SJSA1 (cell line): ENCODE measurements at places on chromosomes 1 and 21. TPM values are rescaled to one million over a fixed set of nuclear protein-coding genes. Genes with fewer than 3 reads are reported as not detected.

GRCh38 chr1:30162565-30162964 lies 560.8 kb downstream of the MATN1 start:
- peaks cover 12% of the 10 kb centered on the region for H3K27me3 ChIP-seq
- H3K4me1 ChIP-seq, result no peaks in the 10 kb centered on the region
- H3K36me3 ChIP-seq, result no peaks in the 10 kb centered on the region
- DNase-seq, result no peak

Gene SLX9
- total RNA-seq, result 25.5 and 31.6 TPM in 2 replicates

- H3K4me3 ChIP-seq, result no peak overlapping the region
- no peak for DNase-seq
- no peaks in the 10 kb centered on the region for H3K4me1 ChIP-seq
- no peaks in the 10 kb centered on the region for H3K36me3 ChIP-seq
These were observed 8.1 kb upstream of the ACOT7 start for GRCh38 chr1:6401673-6402072.

Gene ADORA3
- total RNA-seq, result not detected in 2 replicates

Gene DMRTA2
- 15.0 and 16.3 TPM in 2 replicates for total RNA-seq

Gene PLA2G5
- total RNA-seq, result not detected in 2 replicates

DNA sequence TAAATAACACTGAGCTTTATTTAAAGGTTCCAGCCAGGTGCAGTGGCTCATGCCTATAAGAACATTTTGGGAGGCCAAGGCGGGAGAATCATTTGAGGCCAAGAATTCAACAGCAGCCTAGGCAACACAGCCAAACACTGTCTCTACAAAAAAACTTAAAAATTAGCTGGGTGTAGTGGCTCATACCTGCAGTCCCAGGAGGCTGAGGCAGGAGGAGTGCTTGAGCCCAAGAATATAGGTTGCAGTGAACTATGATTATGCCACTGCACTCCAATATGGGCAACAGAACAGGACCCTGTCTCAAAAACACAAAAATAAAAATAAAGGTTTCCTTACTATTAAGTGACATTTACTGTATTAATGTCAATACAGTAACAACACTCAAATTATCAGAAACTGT lies 2.1 kb downstream of the TAF12 start:
- H3K27me3 ChIP-seq, result no peaks in the 10 kb centered on the region
- no peak overlapping the region for H3K4me3 ChIP-seq
- H3K4me1 ChIP-seq, result peaks cover 18% of the 10 kb centered on the region
- DNase-seq, result no peak

DNA sequence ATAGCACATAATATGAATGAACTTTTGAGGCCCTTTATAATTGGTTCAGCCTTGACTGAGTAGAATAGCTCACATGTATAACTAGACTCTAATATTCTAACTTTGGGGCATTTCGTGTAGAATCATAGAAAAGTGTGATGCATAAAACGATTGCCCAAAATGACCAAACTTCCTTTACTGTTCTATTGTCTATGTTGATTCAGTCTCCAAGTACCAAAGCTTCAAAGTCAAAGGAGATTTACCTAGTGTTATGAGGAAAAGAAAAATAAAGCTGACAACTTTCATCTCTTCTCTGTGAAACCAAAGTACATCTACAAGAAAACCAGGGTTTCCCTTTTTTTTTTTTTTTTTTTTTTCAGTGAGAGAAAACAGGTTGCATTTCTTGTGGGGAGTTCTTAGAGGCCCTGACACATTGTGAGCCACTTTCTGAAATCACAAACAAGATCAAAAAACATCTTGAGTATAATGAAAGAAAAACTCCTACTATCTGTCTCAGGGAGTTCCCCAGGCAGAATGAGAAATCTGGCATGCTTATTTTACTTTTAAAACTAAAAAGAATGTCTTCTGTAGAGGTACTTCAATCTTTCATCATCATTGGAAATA lies 183.4 kb downstream of the TNFSF18 start:
- H3K4me3 ChIP-seq, result no peak overlapping the region
- no peak for DNase-seq
- H3K27ac ChIP-seq, result no peak overlapping the region
- H3K27me3 ChIP-seq, result no peaks in the 10 kb centered on the region
- no peaks in the 10 kb centered on the region for H3K36me3 ChIP-seq
- no peaks in the 10 kb centered on the region for H3K4me1 ChIP-seq

DNA sequence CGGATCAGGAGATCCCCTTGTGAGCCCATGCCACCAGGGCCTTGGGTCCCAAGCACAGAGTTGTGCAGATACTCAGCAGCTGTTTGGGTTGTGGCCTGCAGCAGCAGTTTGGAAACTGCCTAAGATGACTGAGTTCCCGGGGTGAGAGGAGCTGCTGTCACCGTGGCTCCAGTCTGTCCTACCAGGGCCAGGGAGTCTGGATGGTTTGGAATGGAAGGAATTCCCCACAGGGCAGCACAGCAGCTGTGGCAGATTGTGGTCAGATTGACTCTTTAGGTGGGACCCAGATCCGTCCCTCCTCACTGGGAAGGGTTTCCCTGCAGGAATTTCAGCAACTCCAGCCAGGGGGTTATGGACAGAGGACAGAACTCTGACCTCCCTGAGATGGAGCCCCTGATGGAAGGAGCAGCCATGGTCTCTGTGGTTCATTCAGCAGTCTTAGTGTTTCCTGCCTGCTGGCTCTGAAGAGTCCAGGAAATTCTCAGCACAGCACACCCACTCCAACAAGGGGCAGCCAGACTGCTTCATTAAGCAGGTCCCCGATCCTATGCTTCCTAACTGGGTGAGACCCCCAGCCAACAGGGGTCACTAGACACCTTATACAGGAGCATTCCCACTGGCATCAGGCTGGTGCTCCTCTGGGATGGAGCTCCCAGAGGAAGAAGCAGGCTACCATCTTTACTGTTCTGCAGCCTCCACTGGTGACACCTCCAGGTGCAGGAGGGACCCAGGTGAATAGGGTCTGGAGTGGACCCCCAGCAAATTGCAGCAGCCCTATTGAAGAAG lies 51.5 kb upstream of the TNFSF4 start:
- DNase-seq, result no peak
- H3K27me3 ChIP-seq, result no peaks in the 10 kb centered on the region
- no peaks in the 10 kb centered on the region for H3K4me1 ChIP-seq

Gene KCNE2
- total RNA-seq, result not detected in 2 replicates

Gene RGS1
- total RNA-seq, result not detected in 2 replicates

DNA sequence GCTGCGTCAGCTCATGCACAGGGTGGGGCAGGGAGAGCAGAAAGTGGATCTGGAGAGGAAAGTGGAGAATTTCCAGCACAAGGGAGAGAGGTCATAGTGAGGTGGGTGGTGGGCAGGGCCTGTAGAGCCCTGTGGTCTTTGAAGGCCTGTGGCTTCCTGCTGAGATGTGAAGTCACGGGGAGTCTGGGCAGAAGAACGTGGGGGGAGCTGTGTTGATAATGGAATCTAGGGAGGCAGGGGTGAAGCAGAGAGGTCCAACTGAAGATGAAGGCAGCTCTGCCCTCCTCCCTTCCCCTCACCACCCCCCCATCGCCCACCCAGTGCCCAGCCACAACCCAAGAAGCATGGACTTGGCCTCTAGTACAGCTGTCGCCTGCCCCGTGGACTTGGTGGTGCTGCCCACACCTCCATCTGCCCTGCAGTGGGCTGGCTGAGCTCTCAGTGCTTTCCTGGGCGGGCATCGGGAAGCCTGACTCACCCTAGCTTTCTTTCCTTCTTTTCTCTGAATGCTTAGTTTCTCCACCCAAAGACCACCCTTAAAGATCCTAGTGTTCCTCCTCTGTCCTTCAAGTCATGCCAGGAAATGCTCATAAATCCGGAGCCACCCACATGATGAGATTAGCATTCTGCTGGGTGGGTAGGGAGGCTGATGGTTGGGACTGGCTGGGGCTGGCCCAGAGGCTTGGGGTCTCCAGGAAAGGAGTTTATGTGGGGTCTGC lies 186.1 kb downstream of the TRABD2B start:
- no peaks in the 10 kb centered on the region for H3K27me3 ChIP-seq
- no peak overlapping the region for H3K4me3 ChIP-seq
- H3K4me1 ChIP-seq, result peaks cover 93% of the 10 kb centered on the region
- peak; percentile 95 for DNase-seq
- no peaks in the 10 kb centered on the region for H3K36me3 ChIP-seq
- H3K27ac ChIP-seq, result peak overlapping the region; percentile 79

Gene RRP15
- 10.6 and 16.7 TPM in 2 replicates for total RNA-seq

Gene FAM131C
- 0.11 TPM in 1 of 2 replicates, not detected in the other for total RNA-seq

DNA sequence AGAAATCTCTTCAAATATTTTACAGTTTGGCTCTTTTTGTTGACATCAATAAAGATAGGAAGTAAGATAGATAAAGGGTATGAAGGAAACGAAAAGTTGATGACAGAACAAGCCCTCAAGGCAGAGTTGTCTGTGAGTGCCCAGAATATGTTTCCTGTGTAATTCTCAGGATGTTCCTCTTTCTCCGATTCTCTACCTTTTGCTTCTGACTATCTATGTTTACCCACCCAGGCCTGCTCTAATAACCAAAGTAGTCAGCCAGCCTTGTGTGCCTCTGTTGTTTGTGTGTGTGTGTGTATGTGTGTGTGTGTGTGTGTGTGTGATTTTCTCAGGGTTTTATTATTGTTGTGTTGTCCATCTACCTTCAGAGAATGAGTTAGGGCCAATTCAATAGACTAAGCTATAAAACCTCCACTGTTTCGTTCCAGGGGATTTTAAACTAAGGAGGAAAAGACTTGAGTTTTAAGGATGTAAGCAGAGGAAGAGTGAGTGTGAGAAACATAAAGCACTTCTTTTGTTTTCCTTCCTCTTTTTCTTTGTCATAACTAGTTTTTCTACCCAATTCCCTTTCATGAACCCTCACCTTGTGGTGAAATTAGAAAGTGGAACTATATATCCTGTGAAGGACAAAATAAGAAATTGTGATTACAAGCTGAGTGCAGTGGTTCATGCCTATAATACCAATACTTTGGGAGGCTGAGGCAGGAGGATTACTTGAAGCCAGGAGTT lies 627.4 kb upstream of the NR5A2 start:
- no peak overlapping the region for H3K27ac ChIP-seq
- DNase-seq, result no peak
- no peaks in the 10 kb centered on the region for H3K4me1 ChIP-seq
- no peak overlapping the region for H3K4me3 ChIP-seq

DNA sequence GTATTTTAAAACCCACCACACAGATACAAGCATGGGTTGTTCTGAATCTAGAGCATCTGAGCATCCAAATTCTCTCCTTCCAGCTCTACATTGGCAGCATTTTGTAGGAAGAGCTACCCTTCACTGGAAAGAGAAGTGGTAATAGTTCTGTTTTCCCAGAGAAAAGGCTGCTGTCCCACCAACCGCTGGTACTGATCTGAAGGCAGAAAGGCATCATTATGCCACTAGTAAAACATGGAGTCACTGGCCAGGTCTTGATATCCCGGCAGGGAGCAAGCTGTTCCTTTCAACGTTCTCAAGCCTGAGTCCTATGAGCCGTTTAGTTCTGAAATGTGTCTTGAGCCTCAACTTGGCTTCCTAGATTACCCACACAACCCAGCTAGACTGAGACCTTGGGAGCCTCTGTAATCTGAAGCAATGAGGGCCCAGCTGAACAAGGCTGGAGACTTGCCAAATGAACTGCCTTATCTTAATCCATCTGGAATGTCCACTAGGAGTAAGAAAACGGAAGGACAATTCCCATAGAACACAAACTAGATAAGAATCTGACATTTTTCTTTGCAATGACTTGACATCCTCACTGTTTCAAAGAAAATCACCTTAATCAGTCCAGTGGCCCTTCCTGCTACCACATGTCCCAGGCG lies 116.8 kb downstream of the KCNH1 start:
- H3K27ac ChIP-seq, result no peak overlapping the region
- no peak overlapping the region for H3K4me3 ChIP-seq
- H3K36me3 ChIP-seq, result no peaks in the 10 kb centered on the region
- no peak for DNase-seq
- H3K4me1 ChIP-seq, result peaks cover 8% of the 10 kb centered on the region

- H3K27me3 ChIP-seq, result no peaks in the 10 kb centered on the region
- no peak overlapping the region for H3K27ac ChIP-seq
- no peaks in the 10 kb centered on the region for H3K36me3 ChIP-seq
- no peak overlapping the region for H3K4me3 ChIP-seq
- no peak for DNase-seq
These were observed 12.4 kb downstream of the C1orf116 start for GRCh38 chr1:207020065-207020708.

- H3K4me1 ChIP-seq, result no peaks in the 10 kb centered on the region
- H3K27me3 ChIP-seq, result no peaks in the 10 kb centered on the region
- H3K4me3 ChIP-seq, result no peak overlapping the region
- H3K27ac ChIP-seq, result no peak overlapping the region
- no peak for DNase-seq
These were observed 39.9 kb upstream of the SLC16A1 start for GRCh38 chr1:112995890-112996289.

Gene RGS8
- 0.37 TPM in 1 of 2 replicates, not detected in the other for total RNA-seq

DNA sequence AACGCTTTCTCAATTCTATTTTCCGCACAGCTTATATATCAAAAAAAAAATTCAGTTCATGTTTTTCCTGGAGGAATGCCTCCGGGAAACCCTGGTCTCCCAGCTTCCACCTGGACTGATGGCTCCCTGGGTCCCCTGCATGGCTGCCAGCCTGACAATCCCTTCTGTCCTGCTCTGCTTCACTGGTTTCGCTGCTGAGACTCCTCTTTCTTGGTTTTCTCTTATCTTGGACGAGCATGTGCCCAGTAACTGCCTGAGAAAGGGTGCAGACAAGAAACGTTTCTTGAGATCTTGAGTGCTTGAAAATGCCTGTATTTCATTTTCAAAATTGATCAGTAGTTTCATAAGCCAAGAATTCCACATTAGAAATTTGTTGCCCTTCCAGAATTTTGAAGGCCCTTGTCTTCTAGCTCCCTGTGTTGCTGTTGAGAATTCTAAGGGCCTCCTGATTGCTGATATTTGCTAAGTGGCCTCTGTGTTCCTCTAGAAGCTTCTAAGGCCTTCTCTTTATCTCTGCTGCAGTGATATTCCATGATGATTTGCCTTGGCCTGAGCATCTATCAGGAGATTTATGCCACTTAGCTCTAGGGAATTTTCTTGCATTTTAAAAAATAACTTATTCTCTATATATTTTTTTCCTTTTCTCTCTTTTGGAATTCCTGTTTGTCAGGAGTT lies 44.7 kb downstream of the ETS2 start:
- H3K4me1 ChIP-seq, result peaks cover 9% of the 10 kb centered on the region
- no peak overlapping the region for H3K4me3 ChIP-seq
- no peak for DNase-seq
- H3K36me3 ChIP-seq, result no peaks in the 10 kb centered on the region

Gene NHLH1
- 0.11 TPM in 1 of 2 replicates, not detected in the other for total RNA-seq

- no peak overlapping the region for H3K27ac ChIP-seq
- no peaks in the 10 kb centered on the region for H3K36me3 ChIP-seq
- no peak for DNase-seq
- H3K27me3 ChIP-seq, result no peaks in the 10 kb centered on the region
These were observed 210.4 kb downstream of the PATJ start for GRCh38 chr1:61952675-61953074.

DNA sequence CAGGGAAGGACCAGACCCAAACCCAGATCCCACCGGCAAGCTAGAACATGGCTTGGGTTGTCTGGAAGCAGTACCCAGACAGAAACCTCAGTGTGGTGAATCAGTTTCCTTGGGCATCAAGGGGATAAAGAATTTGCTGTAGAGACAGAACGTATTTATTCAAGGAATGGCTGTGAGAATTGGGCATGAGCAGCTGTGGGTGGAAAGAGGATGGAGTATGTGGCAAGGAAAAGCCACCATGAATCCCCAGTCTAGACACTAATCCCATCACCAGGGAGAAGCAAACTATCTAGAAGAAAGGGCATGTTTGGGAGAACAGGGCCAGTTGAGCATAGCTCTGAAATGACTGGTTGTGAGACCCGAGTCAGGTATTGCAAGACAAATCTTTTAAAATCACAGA lies 109.2 kb downstream of the TOMM20 start:
- no peak overlapping the region for H3K4me3 ChIP-seq
- no peak for DNase-seq
- H3K36me3 ChIP-seq, result no peaks in the 10 kb centered on the region
- H3K27me3 ChIP-seq, result no peaks in the 10 kb centered on the region
- H3K4me1 ChIP-seq, result peaks cover 18% of the 10 kb centered on the region
- H3K27ac ChIP-seq, result no peak overlapping the region
